Activated CD8-positive, alpha-beta T cell treated with anti-CD3 and anti-CD28 coated beads for 36 hours (primary cell): ENCODE measurements at places on chromosomes 3 and 15. TPM values are rescaled to one million over a fixed set of nuclear protein-coding genes. Genes with fewer than 3 reads are reported as not detected.

NLGN1 gene
- total RNA-seq, result not detected

HERC2 gene
- total RNA-seq, result 32.3 TPM

NR1I2 gene
- total RNA-seq, result 0.70 TPM

LSAMP gene
- not detected for total RNA-seq

MUSTN1 gene
- total RNA-seq, result not detected

SLC41A3 gene
- 23.4 TPM for total RNA-seq

CHDH gene
- 0.22 TPM for total RNA-seq

AP3B2 gene
- 0.18 TPM for total RNA-seq

GLDN gene
- not detected for total RNA-seq

- no peak for DNase-seq
Measured at GRCh38 chr3:45692866-45693265, 3.7 kb downstream of the SACM1L start.

- DNase-seq, result no peak
Measured at GRCh38 chr15:42065033-42065432, 29.3 kb downstream of the PLA2G4D start.

DNA sequence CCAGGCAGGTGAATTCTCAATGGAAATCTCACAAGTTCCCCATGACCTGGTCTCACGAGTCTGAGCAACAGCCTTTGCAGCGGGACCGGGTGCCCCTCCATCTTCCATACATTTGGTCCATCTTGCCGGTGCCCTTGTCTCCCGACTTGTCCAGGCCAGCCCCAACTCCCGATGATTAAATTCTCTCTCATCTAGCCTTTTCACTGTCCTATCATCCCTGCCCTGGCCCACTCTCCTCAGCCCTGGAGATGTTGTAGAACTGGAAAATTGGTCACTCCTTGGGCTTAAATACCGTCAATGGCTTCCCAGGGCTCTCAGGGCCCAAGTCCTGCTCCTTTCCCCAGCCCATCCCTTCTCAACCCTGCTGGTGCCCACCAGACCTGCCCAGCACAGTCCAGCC is 34.4 kb downstream of the PRR20G start:
- DNase-seq, result no peak

GRCh38 chr3:38609386-38610111 is 39.9 kb downstream of the SCN5A start:
- no peak for DNase-seq

DNA sequence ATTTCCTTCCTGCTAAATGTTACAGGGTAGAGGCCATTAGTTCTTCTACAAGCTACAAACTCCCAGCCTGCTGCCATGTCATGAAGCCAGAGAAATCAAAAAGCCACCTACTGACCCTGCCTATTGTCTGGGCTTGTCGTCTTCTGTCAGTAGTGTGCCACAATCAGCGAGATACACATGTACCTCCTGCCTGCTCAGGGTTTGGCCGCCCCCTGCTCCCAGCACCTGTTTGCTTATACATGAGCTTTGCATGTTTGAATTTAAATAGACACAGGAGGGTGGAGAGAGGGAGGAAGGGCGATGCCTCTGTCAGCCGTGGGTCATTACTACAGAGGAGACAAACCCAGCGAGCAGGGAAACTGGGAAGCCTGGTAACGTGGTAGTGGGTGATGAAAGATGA is 106.1 kb downstream of the ROBO2 start:
- DNase-seq, result no peak

- DNase-seq, result no peak
Measured at GRCh38 chr3:134903837-134904236, 108.8 kb downstream of the EPHB1 start.

DNA sequence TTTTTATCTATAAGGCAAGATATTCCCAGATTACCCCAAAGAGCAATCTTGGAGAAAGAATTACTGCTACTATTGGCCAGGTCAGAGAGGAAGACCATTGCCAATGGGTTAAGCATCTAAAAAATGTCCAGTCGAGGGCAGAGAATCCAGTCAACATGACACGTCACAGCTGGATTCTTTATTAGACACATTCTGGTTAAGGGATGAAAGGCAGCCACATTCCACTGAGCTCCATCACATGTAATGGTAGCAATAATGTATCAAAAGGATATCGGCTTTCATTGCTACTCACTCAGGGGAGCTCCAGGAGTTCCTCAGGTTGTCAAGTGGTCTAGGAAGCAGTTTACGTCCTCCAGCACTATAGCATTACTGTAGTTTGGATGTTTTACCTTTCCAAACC is 421.1 kb downstream of the PLOD2 start:
- DNase-seq, result no peak

DNA sequence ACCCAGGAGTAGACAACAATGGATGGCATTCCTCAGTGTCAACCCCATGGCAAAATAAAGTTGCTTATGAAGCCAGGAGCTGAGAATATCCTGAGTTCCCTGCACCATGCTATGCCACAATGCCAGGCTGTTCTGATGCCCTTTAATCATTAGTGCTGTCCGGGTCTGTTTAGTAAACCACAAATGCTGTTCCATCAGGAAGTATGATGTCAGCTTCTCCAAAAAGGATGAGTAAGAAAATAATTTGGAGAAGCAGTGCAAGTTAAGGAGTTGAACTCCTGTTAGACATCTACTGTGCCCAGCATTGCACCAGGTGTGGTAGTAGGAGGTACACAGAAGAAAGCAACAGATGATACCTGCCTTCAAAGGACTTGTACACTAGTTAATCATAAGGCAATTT is 67.9 kb upstream of the GUCA1C start:
- no peak for DNase-seq

GRCh38 chr3:139941580-139941979 is 6.6 kb downstream of the CLSTN2 start:
- DNase-seq, result no peak

- no peak for DNase-seq
Measured at GRCh38 chr15:66025972-66026371, 156.7 kb downstream of the RAB11A start.

DNA sequence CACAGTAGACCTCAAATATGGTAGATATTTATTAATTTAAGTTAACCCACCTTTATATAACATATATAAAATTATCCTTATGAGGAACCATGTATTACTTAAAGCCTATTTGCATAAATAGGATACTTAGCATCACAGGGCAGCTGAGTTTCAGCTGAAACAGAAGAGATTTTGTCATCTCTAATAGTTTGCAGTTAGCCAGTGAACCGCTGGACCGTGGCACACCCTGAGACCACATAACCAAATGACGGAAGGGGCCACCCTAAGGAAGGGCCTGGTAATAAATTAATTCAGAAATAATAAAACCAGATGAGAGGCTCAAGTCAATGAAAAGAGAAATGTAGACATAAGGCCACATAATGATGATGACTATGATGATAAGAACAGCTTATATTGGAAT is 107.7 kb downstream of the MYO5A start:
- DNase-seq, result no peak

DNA sequence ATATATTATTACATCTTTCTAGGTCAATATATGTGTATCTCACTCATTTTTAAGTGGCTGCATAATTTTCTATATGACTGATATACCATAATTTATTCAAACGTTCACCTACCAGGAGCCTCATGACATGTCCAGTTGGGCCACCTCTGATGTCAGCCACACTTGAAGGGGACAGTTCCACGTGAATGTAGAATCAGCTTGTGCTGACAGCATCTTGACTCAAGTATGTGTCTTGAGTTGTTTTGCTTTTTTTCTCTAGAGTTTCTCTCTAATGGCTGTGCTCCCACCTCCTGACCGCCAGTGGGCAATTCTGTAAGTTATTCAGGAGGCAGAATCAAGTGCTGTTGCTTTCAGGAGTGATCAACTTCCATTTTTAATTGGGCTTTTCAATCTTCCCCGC is 237.9 kb downstream of the NFKBIZ start:
- DNase-seq, result no peak

GRCh38 chr3:156298014-156298413 is 177.6 kb downstream of the KCNAB1 start:
- DNase-seq, result no peak

- no peak for DNase-seq
Measured at GRCh38 chr3:85939074-85939482, 980.3 kb downstream of the CADM2 start.

- no peak for DNase-seq
Measured at GRCh38 chr3:120762615-120763014, 20.1 kb downstream of the GTF2E1 start.

DNA sequence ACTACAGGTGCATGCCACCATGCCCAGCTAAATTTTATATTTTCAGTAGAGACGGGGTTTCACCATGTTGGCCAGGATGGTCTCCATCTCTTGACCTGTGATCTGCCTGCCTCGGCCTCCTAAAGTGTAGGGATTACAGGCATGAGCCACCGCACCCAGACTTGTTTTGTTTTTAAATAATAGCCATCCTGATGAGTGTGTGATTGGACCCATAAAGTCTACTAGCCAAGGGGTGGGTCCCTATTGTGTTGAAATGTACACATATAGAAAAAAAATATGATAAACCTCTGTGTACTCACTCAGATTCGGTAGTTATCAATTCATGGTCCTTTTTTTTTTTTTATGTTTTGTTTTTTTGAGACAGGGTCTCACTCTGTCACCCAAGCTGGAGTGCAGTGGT is 17.3 kb downstream of the ZNF592 start:
- no peak for DNase-seq

DNA sequence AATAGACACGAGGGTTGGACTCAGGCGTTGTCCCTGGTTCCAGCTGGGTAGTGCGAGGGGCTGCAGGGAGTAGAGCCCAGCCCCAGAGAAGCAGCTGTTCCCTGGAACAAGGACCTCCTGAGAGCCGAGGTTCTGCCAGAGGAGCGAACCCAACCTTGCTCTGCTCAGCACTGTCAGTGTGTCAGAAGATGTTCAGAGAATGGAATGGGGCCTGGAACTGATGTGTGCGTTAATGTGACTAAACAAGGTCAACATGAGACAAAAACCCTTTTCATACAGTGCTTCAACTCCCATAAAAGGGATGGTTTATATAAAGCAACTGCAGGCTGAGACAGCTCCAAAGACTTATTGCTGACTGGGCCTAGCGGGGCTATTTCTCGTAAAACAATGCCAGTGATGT is 35.5 kb upstream of the HACD2 start:
- DNase-seq, result no peak
